Caco-2 (cell line): ENCODE measurements at places on chromosomes 3 and 15. TPM values are rescaled to one million over a fixed set of nuclear protein-coding genes. Genes with fewer than 3 reads are reported as not detected.
A peak's percentile ranks its signal among the peaks of the same experiment; 100 is the strongest.

DNA sequence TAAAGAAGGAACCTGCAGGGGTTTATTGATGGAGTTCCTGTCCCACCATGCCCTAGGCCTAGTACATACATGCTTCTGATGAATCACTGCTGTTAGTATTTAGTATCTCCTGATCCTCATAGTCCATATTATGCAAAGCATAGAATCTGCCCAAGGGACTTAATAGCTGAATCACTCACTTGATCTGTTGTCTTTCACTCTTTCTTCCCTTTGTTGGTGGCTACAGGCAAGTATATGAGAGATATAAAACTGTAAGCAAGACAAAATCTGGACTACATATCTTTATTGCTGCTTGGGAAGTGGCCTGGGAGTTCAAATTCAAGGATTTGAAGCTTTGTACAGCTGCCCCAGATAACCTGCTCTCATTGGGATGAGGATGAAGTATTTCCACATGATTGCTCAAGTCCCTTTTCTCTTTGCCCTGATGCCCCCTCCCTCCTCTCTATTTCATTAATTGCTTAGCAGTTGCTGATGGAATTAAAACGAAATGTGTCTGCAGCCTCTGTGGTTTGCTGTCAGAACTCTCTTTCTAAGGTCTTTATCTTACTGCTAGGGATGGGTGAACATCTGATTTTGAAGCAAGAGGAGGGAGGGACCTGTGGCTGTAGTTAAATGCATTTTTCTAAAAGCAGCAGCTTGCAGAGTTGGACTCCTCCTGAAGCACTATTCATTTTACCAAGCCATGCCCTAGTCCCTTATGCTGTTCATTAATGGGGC is 114.1 kb downstream of the ZNF609 start:
- no peaks in the 10 kb centered on the region for H3K27me3 ChIP-seq
- peaks cover 11% of the 10 kb centered on the region for H3K4me1 ChIP-seq
- H3K27ac ChIP-seq: peak overlapping the region; percentile 50
- H3K36me3 ChIP-seq: no peaks in the 10 kb centered on the region
- no peak overlapping the region for H3K4me3 ChIP-seq

GRCh38 chr3:110925798-110926197 is 145.8 kb upstream of the NECTIN3 start:
- H3K36me3 ChIP-seq: no peaks in the 10 kb centered on the region
- H3K27me3 ChIP-seq: no peaks in the 10 kb centered on the region
- no peaks in the 10 kb centered on the region for H3K4me1 ChIP-seq
- H3K27ac ChIP-seq: no peak overlapping the region
- no peak overlapping the region for H3K4me3 ChIP-seq

DNA sequence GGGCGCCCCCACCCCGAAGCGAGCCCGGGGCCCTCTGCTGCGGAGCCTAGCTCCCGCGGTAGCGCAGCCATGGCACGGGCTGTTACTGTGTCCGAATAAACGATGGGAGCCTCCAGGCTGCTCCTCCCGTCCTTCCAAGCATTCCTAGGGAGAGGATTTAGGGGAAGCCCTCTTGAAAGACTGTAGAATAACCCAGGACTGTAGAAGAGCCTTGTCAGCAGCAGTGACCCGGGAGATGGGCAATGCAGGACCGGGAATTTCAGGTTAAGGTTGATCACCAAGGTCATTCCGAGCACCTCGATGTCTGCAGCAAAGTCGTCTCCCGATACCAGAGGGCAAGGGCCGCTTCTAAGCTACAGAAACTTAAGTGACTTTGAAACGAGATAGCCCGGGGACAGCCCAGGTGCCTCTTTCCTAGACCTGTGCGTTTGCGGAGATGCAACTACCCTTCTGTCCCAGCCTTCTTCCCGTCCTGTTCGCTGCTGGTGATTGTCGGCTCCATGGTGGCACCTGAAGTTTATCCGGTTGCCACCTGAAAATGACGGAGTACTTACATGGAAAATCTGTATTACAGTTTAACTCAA is 753 bp upstream of the MYO5A start:
- peak; percentile 34 for DNase-seq
- H3K27me3 ChIP-seq: no peaks in the 10 kb centered on the region
- H3K36me3 ChIP-seq: no peaks in the 10 kb centered on the region
- H3K4me3 ChIP-seq: peak overlapping the region; percentile 56

GRCh38 chr3:171606151-171606751 is 146.0 kb upstream of the TNIK start:
- no peak for DNase-seq
- no peak overlapping the region for H3K27ac ChIP-seq
- H3K4me3 ChIP-seq: no peak overlapping the region
- H3K27me3 ChIP-seq: no peaks in the 10 kb centered on the region
- H3K36me3 ChIP-seq: no peaks in the 10 kb centered on the region

DNA sequence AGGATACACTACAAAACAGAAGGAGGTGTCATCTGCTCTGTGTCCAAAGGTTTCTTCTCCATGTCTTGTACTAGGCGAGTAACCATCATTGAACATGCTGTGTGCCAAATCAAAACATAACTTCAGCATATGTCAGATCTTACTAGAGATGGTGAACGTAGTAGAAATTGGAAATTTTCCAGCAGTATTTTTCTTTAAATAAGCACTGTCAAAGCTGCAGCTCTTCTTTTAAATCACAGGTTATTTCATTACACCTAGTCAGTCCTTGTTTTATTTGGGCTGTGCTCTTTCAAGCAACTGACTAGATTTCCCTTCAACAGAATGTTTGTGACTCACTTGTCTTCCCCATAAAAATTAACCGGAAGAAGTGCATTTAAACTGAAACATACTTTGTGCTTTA is 46.5 kb downstream of the MSL2 start:
- no peak for DNase-seq
- H3K27me3 ChIP-seq: no peaks in the 10 kb centered on the region
- no peak overlapping the region for H3K27ac ChIP-seq

DNA sequence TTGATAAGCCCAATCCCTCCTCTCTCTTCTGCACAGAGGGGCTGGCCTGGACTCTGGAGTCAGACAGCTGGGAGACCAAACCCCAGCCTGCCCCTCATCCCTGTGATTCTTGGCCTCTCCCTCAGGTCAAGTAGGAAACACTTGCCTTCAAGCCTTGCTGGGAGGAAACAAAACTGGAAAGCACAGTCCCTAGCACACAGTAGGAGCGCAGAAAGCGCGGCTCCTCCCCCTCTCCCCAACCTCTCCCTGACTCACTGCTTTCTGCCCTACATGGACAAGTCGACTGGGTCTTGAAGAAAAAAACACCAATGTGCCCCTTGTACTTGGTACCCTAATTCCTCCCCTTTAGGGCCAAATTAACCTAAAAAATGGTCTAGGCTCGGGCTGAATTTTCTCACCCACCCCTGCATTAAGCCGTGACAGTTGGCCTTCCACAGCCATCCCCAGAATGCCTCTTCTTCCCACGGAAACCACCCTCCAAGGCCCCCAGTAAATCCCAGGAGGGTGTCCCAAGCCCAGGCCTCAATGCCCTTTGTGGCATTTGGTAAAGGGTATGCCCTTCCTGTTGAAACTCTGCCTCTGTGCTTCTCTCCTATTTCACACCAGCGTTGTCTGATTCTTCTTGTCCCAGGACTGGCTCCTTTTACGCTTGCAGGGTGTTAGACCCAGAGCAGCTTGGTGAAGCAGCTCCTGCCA is 11.3 kb upstream of the RAF1 start:
- peaks cover 15% of the 10 kb centered on the region for H3K4me1 ChIP-seq
- H3K27me3 ChIP-seq: no peaks in the 10 kb centered on the region
- H3K27ac ChIP-seq: peak overlapping the region; percentile 86
- DNase-seq: no peak
- H3K36me3 ChIP-seq: no peaks in the 10 kb centered on the region

Gene ZNF660
- total RNA-seq: not detected in 2 replicates

- no peak for DNase-seq
- H3K4me3 ChIP-seq: no peak overlapping the region
- no peaks in the 10 kb centered on the region for H3K27me3 ChIP-seq
- H3K36me3 ChIP-seq: no peaks in the 10 kb centered on the region
- H3K27ac ChIP-seq: no peak overlapping the region
- peaks cover 6% of the 10 kb centered on the region; the same call in 1 of the 2 replicates for H3K4me1 ChIP-seq
Measured at GRCh38 chr15:77075528-77075927, 4.6 kb upstream of the TSPAN3 start.

DNA sequence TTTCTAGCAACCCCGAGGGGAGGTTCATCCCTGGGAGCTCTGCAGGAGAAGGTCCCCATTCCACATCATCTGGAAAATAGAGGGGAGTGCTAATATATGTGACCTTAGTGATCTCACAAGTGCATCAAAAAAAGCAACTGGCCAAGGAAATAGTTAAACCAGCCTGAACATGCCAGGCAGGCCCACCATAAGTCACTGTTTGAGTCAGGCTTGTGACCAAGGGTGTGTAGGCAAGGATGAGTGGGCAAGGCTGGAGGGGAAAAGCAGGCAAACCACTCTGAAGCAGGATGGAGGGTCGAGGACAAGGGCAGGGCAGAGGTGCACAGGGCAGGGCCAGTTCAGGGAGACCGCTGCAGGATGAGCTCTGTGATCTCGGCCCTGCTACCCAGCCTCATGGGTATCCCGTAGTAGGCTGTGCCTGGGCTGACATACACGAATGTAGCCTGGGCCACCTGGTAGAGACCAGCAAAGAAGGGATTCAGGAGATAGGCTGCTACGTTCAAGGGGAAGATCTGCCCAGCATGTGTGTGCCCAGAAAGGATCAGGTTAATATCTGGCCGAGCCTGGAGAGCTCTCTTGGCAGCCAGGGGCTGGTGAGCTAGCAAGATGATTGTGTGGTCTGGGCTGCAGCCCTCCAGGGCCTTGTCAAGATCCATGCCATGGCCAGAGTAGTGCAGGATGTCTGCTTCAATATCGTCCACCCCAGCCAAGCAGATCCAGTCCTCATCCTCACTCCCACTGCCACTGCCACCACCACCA is 4.3 kb downstream of the GLB1 start:
- H3K4me1 ChIP-seq: peaks cover 6% of the 10 kb centered on the region; the same call in 1 of the 2 replicates
- H3K36me3 ChIP-seq: peaks cover 6% of the 10 kb centered on the region
- no peaks in the 10 kb centered on the region for H3K27me3 ChIP-seq
- H3K4me3 ChIP-seq: no peak overlapping the region
- DNase-seq: no peak

Gene SIDT1
- total RNA-seq: 0.84 and 1.0 TPM in 2 replicates

GRCh38 chr3:100533176-100533575 is 40.8 kb downstream of the TMEM45A start:
- H3K4me1 ChIP-seq: peaks cover 3% of the 10 kb centered on the region; the same call in 1 of the 2 replicates
- no peak overlapping the region for H3K4me3 ChIP-seq
- no peak for DNase-seq
- no peaks in the 10 kb centered on the region for H3K27me3 ChIP-seq

- DNase-seq: peak; percentile 78
- no peaks in the 10 kb centered on the region for H3K36me3 ChIP-seq
- peak within 1 kb of the TSS; percentile 94 for H3K27ac ChIP-seq
- peaks cover 20% of the 10 kb centered on the region for H3K4me1 ChIP-seq
Measured at GRCh38 chr3:97971679-97972567, at the start of gene RIOX2. Gene RIOX2, minus strand, starts transcription at chr3:97972431. Its CDS starts 4,838 bp downstream, at chr3:97967593.

DNA sequence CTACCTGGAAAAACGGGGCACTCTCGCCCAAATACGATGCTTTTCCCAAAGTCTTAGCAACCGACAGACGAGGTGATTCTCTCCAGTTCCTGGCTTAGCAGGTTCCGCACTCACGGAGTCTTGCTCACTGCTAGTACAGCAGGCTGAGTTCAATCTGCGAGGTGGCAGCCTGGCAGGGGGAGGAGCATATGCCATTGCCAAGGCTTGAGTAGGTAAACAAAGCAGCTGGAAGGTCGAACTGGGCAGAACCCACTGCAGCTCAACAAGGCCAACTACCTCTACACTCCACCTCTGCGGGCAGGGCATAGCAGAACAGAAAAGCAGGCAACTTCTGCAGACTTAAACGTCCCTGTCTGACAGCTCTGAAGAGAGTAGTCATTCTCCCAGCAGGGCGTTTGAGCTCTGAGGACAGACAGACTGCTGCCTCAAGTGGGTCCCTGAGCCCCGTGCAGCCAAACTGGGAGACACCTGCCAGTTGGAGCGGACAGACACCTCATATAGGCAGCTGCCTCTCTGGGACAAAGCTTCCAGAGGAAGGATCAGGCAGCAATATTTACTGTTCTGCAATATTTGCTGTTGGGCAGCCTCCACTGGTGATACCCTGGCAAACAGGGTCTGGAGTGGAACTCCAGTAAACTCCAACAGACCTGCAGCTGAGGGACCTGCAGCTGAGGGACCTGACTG is 73.4 kb upstream of the CADM2 start:
- no peaks in the 10 kb centered on the region for H3K36me3 ChIP-seq
- DNase-seq: no peak
- no peaks in the 10 kb centered on the region for H3K27me3 ChIP-seq

- H3K27ac ChIP-seq: no peak overlapping the region
- no peaks in the 10 kb centered on the region for H3K36me3 ChIP-seq
- no peak for DNase-seq
- H3K4me1 ChIP-seq: peaks cover 10% of the 10 kb centered on the region; the same call in 1 of the 2 replicates
Measured at GRCh38 chr3:161187046-161187445, 34.1 kb upstream of the NMD3 start.

DNA sequence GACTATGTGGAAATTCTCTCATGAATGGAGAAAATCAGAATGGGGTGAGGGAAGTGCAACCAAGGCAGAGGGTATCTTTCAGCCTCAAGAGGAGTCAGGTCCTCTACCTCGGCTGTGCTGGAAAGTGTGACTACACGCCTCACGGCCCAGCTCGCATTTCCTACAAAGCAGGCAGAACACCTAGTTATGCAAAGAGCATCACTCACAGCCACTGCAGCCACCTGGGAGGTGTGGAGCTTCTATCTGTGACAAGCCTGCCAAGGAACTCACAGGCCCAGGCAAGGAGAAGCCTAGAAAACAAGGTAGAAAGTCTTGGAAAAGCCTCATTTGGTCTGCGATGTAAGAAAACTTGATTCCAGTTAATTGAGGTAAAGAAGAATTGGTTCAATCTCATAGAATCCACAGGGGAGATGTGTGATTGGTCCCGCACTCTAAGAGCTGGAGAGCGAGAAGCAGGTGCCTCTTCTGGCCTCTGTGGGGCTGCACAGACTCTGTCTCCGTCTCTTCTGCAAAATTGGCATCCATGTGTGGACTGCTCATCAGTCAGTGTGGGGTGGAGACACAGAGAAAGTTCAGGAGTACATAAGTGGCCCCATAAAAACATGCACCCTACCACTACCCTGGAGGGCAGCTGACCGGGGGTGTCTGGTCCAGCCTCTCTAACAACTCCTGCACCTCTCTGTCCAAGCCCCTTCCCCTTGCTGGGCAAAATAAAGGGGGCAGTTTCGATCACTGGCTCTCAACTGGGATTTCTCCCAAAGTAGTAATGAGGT is 76.8 kb downstream of the TAMM41 start:
- no peak for DNase-seq
- peaks cover 7% of the 10 kb centered on the region for H3K4me1 ChIP-seq
- peak overlapping the region; percentile 94 for H3K27ac ChIP-seq
- peak overlapping the region; percentile 23 for H3K4me3 ChIP-seq

Gene PLSCR2
- not detected in 2 replicates for total RNA-seq

- H3K4me1 ChIP-seq: no peaks in the 10 kb centered on the region
- H3K36me3 ChIP-seq: no peaks in the 10 kb centered on the region
- no peak overlapping the region for H3K4me3 ChIP-seq
- H3K27me3 ChIP-seq: no peaks in the 10 kb centered on the region; the same call in 1 of the 2 replicates
- H3K27ac ChIP-seq: no peak overlapping the region
- DNase-seq: no peak
Measured at GRCh38 chr3:11953350-11953749, 50.8 kb upstream of the SYN2 start.

GRCh38 chr3:157063926-157064325 is 96.0 kb downstream of the CCNL1 start:
- no peaks in the 10 kb centered on the region for H3K36me3 ChIP-seq
- H3K27me3 ChIP-seq: no peaks in the 10 kb centered on the region
- no peak overlapping the region for H3K4me3 ChIP-seq
- no peak overlapping the region for H3K27ac ChIP-seq
- no peak for DNase-seq
